ENCODE measurements at places on chromosomes 6 and 20.

DNA sequence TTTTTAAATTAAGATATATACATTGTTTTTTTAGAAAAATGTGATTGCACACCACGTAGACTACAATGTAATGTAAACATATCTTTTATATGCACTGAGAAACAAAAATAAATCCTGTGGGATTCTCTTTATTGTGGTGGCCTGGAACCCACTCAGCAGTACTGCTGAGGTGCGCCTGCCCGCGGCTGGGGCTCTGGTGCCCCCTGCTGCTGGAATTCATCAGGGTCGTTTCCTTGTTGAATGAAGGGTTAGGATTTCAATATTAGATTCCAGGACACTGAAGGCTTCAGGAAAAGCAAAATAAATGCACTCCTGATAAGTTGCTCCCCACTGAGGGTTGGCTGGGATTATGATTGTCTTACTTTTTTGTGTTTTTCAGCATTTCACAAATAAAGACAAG, 175.8 kb upstream of the GGTLC1 start:
- DNase-seq, result peak; percentile 52

DNA sequence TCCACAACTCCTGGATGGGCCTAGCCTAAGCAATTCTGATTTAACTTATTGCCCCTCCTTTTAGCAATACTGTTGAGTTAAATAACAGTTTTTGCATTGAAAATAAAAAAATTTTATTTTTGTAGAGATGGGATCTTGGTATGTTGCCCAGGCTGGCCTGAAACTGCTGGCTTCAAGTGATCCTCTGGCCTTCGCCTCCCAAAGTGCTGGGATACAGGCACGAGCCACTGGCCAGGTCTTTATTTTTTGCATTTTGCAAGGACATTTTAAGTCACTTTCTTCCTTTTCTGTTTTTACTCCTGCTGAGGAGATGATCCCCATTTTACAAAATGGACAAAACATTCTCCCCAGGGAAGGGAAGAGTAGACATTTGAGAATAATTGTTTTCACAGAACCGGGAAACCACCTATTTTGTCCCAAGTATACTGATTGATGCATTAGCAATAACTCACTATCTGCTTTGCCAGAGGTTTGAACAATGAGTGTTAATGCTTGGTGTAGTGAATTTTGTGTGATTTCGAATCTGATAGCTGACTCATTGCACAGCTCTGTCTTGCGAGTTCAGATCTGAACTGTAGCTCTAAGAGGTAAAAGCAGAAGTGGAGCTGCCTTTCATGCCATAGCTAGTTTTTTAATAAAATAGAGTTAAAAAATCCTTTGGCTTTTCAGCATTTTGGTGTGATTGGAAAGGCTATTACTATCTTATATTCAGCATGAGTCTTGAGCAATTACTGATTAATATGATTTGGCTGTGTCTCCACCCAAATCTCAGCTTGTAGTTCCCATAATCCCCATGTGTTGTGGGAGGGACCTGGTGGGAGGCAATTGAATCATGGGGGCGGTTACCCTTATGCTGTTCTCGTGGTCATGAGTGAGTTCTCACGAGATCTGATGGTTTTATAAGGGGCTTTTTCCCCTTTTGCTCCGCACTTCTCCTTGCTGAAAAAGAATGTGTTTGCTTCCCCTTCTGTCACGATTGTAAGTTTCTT, 20.9 kb downstream of the IGF2R start:
- DNase-seq, result no peak

DNA sequence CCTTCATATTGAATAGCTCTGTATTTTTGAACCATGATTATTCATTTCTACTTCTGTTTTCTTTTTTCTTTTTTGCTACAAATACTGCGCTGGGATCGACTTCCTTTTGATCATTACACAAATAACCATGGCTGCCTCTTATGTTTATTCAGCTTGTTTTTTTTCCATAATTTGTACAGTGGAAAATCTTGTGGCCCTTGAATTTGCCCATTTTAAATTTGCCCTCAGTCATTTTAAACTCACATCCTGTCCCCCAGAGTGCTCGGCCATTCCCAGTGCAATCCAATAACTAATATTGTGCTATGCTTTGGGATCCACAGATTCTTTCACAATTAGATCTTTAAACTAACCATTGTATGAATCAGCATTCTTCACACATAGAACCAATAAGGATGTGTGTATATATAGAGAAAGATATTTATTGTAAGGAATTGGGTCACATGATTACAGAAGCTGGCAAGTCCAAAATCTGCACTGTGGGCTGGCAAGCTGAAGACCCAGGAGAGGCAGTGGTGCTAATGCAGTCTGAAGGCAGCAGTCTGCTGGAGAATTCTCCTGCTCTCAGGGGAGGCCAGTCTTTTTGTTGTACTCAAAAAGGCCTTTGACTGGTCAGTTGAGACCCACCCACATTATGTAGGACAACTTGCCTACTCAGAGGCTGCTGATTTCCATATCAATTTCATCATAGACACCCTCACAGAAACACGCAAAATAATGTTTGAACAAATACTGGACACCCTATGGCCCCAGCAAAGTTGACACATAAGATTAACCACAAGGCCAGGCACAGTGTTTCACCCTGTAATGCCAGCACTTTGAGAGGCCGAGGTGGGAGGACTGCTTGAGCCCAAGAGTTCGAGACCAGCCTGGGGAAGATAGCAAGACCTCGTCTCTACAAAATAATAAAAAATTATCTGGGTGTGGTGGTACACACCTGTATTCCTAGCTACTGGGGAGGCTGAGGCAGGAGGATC, 147.1 kb downstream of the MTHFD1L start:
- DNase-seq, result no peak

DNA sequence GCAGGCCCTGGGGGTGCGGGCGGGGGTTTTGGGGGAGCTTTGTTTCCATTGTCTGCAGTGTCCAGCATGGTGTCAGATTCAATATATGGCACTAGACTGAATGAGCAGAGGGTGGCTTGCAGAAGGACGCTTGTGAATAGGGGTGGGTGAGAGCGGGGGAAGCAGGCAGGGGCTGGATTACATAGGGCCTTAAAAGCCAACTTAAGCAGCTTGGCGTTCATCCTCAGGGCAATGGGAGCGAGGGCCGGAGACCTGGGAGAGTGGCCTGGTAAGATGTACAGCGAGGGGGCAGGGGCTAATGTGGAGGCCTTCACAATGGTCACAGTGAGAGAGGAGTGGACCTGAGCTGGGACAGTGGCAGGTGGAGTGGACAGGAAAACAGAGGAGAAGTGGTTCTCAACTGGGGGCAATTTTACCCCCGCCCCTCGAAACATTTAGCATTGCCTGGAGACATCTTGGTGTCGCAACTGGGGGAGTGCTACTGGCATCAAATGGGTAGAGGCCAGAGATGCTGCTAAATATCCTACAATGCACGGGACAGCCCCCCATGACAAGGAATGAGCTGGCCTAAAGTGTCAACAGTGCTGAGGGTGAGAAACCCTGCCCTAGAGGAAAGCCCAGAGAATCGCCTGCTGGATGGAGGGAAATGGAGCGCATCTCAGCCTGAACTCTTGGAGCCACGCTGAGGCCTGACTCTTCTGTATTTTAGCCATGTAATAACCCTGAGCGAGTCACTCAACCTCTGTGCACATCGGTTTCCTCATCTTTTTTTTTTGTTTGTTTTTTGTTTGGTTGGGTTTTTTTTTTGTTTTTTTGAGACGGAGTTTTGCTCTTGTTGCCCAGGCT, 15.1 kb upstream of the BAK1 start:
- no peak for DNase-seq

DNA sequence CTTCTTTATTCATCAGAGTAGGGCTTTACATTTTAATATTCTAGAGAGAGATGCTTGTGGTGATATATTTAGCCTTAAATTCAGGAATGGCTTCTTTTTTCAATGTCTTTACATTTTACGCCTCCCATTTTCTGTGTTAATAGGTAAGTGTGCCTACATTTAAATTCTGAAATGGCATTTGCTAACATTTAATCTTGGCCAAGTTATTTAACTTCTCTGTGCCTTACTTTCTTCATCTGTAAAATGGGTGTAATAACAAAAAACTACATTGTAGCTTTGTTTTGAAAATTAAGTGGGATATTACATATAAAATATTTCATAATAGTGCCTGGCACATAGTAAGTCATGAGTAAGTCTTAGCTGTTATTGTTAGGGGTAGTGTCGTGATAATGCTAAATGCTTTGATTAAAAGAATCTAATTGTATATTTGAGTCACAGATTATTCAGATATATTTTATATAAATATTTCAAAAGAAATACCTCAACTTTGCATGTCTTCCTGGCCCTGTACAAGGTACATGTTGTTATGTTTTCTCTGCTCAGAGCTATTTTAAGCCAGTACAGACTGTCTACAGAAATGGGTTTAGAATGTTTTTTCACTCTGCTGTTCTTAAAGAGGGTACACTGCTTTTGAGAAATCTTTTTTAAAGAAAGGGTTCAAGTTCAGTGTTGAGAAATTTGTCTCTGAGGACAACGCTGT, 18.8 kb downstream of the CARMIL1 start:
- no peak for DNase-seq
